ENCODE measurements at places on chromosomes 16 and 17.

GRCh38 chr17:1714980-1715802 lies 5.0 kb upstream of the TLCD2 start:
- DNase-seq: peak; percentile 97

- no peak for DNase-seq
These were observed 1672.0 kb downstream of the TP53TG3F start for GRCh38 chr16:35131429-35131828.

GRCh38 chr16:12965274-12965804 lies 63.9 kb downstream of the SHISA9 start:
- no peak for DNase-seq

DNA sequence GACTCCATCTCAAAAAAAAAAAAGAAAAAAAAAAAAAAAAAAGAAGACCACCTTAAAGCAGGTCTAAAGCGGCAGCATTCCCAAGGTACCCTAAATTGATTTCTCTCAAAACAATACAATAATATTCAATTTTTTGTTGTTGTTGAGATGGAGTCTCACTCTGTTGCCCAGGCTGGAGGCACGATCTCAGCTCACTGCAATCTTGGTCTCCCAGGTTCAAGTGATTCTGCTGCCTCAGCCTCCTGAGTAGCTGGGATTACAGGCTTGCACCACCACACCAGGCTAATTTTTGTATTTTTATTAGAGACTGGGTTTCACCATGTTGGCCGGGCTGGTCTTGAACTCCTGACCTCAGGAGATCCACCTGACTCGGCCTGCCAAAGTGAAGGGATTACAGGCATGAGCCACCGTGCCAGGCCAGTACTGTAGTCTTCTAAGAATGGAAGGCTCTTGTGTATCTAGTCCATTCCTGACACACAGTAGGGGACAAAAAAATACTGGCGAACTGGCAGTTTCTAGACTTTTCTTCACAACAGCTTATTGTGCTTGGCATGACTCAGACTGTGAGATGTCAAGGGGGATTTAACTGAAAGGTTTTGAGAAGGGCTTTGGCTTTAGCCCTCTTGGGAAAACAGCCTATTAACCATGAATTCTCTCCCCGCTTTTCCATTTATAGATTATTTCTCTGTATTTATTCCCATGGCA lies 17.3 kb downstream of the CDR2 start:
- no peak for DNase-seq

- DNase-seq: no peak
These were observed 52.5 kb upstream of the ENPP7 start for GRCh38 chr17:79678091-79678735.

DNA sequence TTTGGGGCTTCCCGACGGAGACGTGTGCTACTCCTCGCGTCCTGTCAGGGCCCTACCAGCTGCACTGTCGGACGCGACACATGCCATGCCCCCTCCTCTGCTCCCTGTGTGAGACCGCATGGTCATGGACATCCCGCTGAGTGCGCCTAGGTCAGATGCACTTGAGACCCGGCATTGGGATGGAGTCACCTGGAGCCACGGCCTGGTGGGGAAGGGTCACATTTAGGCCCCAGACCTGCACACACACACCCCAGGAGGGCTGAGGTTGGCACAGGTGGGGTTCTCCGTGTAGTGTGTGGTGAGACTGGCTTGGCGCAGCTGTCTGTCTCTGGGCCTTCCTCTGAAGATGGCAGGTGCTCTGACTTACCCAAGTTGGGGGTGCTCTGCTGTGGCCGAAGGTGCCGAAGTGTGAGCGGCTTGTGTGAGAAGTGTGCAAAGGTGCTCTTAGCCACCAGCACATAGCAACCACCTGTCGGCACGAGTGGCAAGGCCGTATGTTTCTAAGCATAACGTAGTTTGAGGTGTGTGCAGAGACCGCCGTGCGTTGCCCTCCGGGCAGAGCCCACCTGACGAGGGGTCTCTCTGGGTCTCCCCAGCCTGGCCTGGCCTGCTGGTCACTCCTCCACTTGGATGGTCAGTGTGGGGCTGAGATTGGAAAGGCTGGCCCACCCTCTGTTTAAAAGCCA lies 108.6 kb downstream of the BANP start:
- no peak for DNase-seq

- no peak for DNase-seq
These were observed 1.6 kb downstream of the NDUFB10 start for GRCh38 chr16:1960665-1961630.
